GM10248 (cell line): ENCODE measurements at places on chromosomes 4 and X.

DNA sequence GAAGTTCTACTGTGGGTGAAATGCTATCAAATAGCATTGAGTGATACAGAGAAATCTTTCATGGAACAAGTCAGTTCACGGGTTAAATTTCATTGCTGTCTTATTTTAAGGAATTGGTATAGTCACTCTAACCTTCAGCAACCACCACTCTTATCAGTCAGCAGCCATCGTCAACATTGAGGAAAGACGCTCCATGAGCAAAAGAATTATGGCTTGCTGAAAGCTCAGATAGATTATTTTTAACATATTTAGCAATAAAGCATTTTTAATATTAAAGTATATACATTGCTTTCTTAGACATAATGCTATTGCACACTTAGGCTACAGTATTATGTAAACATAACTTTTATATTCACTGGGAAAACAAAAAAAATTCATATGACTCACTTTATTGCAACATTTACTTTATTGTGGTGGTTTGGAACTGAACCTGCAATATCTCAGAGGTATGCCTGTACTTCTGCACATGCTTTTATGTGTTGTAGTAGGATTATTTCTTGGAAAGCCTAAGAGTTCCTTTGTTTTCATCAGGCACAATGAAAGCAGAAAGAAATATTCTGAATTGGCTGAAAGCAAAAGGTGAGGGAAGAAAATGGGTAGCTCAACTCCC lies 586.7 kb downstream of the GBA3 start:
- no peak for DNase-seq

- no peak for DNase-seq
These were observed 233.5 kb upstream of the PGRMC2 start for GRCh38 chr4:128521156-128521555.

GRCh38 chr4:14289708-14290107 lies 662.2 kb upstream of the BOD1L1 start:
- DNase-seq, result no peak

DNA sequence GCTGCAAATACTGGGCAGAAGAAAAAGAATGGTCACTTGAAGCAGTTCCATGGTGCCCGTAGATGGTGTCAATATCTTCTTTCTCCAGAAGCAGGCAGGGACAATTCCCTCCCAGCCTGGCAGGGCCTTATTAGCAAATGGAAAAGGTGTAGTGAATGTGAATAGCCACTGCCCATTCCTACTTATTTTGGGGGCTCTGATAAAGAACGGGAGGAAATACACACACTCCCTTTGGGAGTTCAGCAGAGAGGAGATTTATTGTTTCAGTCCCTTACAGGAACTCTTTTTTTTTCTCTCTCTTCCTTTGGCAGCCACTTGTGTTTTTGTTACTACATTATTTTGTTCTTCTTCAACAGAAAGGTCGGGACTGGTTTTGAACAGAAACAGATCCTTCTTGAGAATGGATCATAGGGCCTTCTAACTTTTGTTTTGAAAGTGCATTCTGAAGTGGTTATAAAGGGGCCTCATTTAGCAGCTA lies at the start of gene EMCN:
TSS of gene EMCN (minus strand) at position 159 of the 478 bp plus-strand sequence. CDS start at position 51, 108 bp downstream.
- no peak for DNase-seq

DNA sequence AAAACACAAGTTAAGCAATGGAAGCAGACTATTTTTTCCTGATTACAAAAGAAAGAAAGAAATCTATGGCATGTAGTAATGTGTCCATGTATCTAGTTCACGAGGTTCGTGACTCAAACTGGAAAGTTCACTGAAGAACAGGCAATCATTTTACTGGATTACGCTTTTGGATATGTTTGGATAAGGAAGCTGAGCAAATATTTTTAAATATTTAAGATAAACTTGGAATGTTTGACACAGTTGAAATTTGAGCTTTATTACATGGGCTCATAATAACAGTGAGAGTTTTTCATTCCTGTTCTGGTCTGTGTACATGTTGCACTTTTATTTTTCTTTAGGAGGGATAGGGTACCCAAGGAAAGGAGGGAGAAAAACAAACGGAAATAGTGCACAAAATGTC lies 244.2 kb upstream of the GK2 start:
- DNase-seq, result no peak

- no peak for DNase-seq
These were observed 154.4 kb downstream of the SHROOM3 start for GRCh38 chr4:76589402-76589801.

GRCh38 chr4:173478201-173478912 lies 51.7 kb downstream of the HAND2 start:
- no peak for DNase-seq

GRCh38 chrX:72050011-72050410 lies 81.7 kb downstream of the RTL5 start:
- DNase-seq, result no peak

GRCh38 chr4:123452616-123453015 lies 56.0 kb downstream of the SPRY1 start:
- no peak for DNase-seq

DNA sequence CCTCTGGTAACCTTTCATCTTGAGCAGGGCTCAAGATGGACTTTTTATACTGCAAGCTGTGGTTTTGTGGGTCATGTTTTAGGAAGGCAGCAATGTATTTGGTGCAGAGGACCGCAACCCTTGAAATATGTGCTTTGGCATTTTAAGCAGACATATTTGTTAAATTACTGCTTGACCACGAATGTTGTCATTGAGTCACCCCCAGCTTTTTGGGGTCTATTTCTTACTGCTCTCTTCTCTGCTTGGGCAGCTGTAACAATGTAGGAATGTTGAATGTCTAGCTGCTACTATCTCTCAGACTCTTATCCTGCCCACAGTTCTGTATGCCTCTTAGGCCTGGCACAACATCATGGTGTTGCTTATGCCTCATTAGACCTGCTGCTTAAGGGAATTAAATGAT lies 6.0 kb downstream of the RBPJ start:
- DNase-seq, result no peak

- no peak for DNase-seq
These were observed 158.5 kb downstream of the SHOX start for GRCh38 chrX:789096-789495.

DNA sequence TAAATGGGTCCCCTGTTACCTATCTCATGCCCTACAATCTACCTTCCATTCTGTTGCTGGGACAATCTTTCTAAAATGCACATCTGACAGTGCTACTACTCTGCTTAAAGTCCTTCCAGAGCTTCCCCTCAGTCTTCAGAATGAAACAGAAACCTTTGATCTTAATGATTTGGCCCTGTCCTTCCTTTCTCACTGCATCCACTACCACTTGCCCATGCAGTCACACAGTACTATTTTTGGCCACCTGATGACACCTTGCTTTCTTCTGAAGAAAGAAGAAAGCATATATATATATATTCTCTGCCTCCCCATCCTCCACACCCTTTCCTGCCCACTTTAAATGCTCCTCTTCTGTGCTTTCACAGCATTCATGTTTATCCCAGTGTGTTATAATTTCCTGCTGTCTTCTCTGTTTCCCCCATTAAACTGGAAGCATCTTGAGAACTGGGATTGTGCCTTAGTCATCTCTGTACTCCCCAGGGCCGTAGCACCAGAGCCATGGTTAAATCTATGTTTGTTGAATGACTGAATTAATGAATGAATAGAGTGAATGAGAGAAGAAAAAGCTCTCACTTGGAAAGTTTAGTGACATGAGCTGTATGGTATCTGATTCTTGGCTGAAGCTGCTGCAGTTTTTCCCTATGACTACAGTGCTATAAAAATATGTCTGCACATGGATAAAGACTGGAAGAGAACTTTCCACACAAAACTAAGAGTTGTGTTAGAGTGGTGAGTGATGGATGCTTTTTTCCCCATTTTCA lies 56.2 kb downstream of the RTL9 start:
- peak; percentile 16 for DNase-seq

GRCh38 chrX:145002771-145003170 lies 244.5 kb upstream of the SPANXN1 start:
- no peak for DNase-seq

- DNase-seq, result no peak
These were observed 361.1 kb upstream of the BOD1L1 start for GRCh38 chr4:13988353-13989305.

DNA sequence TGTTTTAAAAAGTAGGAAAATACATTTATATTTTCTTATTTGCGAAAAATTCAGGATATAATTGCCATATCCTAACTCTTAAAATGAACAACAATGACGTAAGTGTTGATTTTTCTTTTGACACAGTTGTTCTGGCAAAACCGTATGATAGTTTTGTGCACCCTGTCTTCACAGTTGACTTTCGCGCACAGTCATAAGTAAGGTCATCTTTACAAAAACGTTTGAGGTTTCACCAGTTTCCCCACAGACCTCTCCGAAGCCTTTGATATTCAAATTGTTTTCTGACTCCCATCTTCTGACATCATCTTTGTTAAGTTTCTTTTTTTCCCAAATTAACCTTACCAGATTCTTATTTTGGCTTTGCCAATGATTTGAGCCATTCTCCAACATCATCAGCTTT lies 48.1 kb upstream of the ATXN3L start:
- no peak for DNase-seq

DNA sequence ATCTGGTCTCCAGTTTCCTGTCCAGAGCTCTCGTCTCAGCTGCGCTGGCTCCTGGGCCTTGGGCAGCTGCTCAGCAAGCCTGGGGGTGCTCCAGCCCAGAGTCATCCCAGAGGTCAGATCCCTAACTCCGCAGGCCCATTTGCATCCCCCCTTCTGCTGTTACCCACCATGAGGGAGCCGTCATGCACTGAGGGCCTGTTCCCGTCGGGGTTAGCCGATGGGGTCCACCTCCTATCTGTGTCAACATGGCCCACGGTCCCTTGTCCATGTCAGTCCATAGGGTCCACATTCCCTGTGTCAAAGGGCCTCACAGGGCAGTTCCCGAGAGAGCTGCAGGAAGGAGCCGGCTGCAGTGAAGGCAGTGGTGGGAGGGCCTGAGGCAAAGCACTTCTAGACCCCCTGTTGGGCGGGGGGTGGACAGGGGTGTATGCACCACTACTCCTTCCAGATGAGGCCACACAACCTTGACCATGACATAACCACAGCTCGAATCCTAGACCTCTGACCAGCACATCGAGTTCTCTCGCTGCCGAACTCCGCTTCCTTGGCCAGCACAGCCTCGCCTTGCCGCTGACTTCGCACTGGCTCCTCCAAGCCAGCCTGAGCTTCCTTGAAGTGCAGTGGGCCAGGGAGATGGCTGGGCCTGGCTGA lies 24.9 kb downstream of the WDR1 start:
- no peak for DNase-seq
